Hematopoietic multipotent progenitor cell treated with erythropoietin and hydrocortisone succinate and interleukin-3 and kit ligand, for 6 days (in vitro differentiated cells): ENCODE measurements at places on chromosomes 2 and 18.

DNA sequence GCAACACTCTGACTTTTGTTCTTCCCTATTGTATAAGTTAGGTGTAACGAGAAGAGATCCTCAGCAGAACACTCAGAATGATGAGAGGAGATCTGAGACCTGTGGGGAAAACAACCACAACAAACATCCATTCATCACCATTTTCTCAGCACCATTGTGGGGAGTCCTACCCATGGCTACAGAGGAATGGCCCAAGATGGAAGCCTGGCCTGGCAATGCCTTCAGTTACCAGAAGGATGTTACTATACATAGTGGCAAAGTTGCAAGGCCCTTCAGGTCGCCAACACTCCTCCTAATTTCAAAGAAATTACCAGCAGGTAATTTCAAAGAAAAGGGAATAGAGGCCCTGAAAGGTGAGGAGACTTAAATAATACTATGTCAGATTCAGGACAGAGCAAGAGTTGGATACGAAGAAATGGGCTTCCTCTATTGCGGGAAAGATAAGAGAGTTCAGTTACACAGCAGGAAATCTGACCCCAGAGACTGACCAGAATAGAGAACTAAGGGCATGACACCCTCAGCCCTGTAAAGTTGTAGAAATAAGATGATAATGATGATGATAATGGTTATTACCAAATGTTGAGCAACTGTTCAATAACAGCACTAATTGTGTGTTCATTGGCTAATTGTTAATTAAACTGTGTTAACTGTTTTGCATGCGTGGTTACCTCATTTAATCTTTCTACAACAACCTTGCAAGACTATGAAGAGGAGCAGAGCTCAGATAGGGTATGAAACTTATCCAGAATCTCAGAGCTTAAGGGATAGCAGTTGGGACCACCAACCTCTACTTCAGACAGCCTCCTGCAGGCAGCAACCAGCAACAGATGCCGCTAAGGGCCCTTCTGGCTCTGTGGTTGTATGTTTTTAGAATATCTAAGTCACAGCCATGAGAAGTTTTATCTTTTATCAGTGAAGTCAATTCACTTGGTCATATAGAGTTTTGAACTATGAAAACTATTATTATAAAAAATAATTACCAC lies 37.5 kb downstream of the DHRS9 start:
- peak; percentile 74 for DNase-seq

- DNase-seq: no peak
Measured at GRCh38 chr2:95310216-95310615, 13.1 kb downstream of the KCNIP3 start.

- no peak for DNase-seq
Measured at GRCh38 chr2:100909534-100910081, 89.7 kb downstream of the NPAS2 start.

GRCh38 chr2:163970058-163970813 lies 234.4 kb upstream of the FIGN start:
- DNase-seq: no peak

- DNase-seq: peak; percentile 67
Measured at GRCh38 chr2:206023183-206023582, 62.8 kb downstream of the INO80D start.

DNA sequence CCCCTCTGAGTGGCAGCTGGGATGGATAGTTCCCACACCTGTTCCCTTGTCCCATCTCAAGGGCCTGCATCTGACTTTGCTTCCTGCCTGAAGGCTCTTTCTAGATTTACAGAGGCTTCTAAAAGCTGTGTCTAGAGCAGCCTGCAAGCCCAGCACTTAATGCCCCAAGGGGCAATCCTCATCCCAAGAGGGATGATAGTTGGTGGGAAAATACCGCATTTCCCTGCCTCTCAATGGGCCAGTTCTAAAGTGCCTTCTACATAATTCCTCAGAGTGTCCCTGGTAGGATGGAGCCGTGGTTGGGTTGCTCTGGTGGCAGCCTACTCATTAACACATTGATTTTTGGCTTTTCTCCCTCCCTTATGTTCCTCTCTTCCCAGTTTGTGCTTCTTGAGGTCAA lies 29.5 kb downstream of the LAMA3 start:
- DNase-seq: no peak

- no peak for DNase-seq
Measured at GRCh38 chr2:171310889-171311288, 122.9 kb downstream of the METTL8 start.

GRCh38 chr2:105806996-105807395 lies 62.3 kb downstream of the NCK2 start:
- no peak for DNase-seq

DNA sequence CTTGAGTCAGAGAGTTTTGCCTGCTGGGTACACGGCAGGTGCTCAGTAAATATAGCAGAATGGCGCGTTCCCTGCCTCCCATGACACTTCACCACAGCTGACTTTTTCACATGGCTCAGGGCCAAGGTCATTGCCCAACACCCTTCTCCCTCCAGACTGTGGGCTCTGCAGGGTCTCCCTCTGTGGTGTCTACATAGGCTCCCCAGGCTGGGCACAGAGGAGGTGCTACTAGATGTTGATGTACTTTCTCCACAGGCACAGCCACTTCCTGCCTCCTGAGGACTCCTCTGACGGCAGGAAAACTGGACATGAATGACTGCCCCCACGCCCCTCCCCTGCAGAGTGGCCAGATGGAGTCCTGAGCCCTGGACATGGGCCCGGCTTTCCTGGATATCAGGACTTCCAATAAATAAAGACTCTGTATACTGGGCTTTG lies 4.2 kb downstream of the CHCHD5 start:
- no peak for DNase-seq

- DNase-seq: no peak
Measured at GRCh38 chr18:3283253-3283863, 21.4 kb downstream of the MYL12B start.

DNA sequence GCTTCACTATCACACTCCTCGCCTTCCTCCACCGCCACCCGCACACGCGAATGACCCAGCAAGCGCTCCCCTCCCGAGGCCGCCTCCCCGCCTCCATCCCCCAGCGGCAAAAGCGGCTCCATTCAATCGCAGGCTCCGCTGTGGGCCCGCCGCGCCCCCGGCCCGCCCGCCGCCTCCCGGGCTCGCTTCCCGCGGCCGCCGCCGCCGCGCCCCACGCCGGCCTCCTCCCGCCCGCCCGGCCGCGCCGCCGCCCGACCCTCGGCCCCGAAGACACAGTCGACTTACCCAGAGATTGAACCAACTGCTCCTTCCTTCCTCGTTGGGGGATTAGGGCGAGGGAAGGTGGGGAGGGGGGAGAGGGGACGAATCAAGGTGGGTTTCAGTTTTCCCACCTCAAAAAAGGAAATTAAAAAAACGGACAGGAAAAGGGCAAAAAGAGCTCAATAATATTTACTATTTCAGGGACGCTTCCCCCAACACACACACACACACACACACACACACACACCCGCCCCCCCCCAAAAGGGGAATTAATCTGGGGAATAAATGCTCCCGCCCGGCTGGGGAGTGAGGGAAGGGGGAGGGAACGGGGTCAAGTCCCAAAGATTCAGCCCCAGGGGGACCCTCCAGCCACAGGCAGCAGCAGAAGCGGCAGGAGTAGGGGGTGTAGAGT lies 743 bp downstream of the XPO1 start:
- peak; percentile 22 for DNase-seq
